Neural progenitor cell (in vitro differentiated cells): ENCODE measurements at places on chromosomes 4 and X. TPM values are rescaled to one million over a fixed set of nuclear protein-coding genes. Genes with fewer than 3 reads are reported as not detected.

- DNase-seq = no peak
- H3K27me3 ChIP-seq = no peaks in the 10 kb centered on the region
- H3K4me1 ChIP-seq = peaks cover 4% of the 10 kb centered on the region
- no peaks in the 10 kb centered on the region for H3K36me3 ChIP-seq
- no peak overlapping the region for H3K27ac ChIP-seq
- H3K4me3 ChIP-seq = no peak overlapping the region
Measured at GRCh38 chr4:99536271-99536670, 25.4 kb downstream of the C4orf17 start.

- no peaks in the 10 kb centered on the region for H3K27me3 ChIP-seq
- DNase-seq = peak; percentile 80
- H3K27ac ChIP-seq = peak overlapping the region; percentile 96
- H3K4me3 ChIP-seq = peak overlapping the region; percentile 92
Measured at GRCh38 chr4:140149846-140150635, 3.9 kb downstream of the MAML3 start.

The SLC16A2 gene
- 12.6 and 20.6 TPM in 2 replicates for total RNA-seq

The CT47C1 gene
- not detected in 2 replicates for total RNA-seq
